ENCODE measurements at places on chromosomes 7 and 10.

DNA sequence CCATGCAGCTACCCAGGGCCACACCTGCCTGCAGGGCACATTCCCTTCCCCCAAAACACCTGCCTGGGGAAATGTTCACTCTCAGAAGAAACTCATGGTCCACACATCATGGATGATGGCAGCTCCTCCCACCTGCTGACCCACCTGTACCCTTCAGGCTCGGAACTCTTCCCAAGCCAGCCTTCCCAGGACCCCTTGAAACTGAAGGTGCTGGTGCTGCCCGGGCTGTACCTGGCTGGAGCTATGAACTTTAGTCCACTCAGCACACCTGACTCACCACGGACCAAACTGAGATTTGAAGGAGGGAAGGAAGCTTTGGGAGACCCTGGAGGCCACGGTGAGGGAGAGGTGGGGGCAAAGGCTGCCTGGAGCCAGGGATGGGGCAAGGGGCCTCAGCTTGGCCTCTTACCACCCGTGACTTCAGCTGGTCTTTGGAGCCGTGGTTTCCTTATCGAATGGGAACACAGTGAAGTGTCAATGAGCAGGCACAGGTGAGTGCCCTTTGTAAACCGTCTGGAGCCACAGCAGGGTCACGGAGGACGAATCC, 30.1 kb upstream of the INPP5A start:
- DNase-seq: no peak

DNA sequence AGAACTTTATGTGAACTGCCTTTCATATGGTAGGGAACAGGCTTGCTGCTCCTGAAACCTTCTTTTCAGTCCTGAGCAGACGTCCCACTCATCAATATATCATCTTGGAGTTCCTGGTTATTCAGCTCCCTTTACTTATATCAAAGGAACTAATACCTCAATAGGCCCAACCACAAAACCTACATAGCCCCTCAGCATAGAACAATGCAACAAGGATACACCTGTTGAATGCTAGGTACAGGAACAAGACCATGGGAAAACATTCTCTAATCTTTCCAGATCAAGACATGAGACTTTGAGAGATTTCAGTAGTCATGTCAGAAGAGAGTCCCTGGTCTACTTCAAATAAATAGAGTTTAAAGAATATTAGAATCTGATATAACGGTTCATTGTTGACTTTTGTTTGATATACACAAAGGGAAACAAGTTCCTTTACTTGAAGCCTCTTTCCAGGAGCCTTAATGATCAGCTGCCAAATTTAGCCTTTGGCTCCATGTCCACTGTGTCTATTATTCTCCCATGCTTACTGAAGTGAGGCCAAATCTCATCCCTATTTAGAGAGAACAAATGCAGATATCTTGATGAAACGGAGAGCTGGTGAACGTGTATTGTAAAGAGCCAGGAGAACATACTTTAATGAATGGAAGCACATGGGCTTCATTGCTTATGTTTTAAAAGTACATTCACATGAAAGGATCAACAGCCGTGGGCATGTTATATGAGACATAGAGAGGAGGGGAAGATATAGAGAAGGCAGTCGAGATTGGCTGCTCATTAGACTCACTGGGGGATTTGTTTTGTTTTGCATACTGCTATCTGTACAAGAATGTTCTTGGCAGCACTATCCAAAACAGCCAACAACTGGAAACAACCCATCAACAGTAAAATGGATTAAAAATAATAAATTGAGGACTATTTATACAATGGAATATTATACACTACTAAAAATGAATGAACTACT, 9.5 kb downstream of the RHOBTB1 start:
- no peak for DNase-seq

DNA sequence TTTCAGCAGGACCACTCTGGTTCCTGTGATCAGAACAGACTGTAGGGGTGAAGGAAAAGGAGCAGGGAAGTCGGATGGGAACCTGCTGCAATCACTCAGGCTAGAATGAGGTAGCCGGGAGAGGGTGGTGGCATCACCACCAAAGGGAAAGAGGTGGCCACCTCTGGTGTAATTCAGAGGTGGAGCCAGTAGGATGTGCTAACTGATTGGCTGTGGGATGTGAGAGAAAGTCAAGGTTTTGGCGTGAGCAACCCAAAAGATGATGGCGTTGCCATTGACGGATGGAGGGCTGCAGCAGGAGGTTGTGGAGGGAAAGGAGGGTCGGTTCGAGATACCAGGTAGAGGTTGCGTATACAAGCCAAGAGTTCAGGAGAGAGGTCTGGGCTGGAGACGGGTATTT, 7.4 kb upstream of the VSIR start:
- DNase-seq: no peak

DNA sequence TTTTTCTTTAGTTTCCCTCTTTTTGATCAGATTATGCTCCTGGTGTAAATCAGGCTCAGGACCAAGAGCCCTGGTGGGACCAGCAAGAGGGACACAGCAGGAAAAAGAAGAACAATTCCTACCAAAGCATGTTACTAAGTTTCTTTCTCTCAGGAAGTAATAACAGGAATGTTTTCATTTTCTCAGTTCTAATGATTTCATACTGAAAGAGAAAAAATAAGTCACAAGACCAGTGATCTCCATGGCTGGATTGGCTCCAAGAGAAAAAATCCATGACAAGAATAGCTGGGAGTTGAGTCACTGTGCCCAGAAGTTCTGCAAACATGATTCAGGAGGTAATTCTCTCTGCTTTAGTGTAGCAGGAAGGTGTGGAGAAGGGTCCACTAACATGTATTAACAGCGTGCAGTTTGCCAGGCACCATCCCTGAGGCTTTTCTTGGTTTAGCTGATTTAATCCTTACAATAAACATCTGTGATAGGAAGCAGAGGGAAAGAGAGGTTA, 23.8 kb upstream of the IFIT2 start:
- peak; percentile 97 for DNase-seq

- no peak for DNase-seq
Measured at GRCh38 chr7:151000897-151001495, 10.2 kb downstream of the NOS3 start.

- DNase-seq: peak; percentile 30
Measured at GRCh38 chr10:28595613-28596012, 62.7 kb downstream of the WAC start.

GRCh38 chr7:71560354-71560995, 428.5 kb downstream of the GALNT17 start:
- DNase-seq: no peak

DNA sequence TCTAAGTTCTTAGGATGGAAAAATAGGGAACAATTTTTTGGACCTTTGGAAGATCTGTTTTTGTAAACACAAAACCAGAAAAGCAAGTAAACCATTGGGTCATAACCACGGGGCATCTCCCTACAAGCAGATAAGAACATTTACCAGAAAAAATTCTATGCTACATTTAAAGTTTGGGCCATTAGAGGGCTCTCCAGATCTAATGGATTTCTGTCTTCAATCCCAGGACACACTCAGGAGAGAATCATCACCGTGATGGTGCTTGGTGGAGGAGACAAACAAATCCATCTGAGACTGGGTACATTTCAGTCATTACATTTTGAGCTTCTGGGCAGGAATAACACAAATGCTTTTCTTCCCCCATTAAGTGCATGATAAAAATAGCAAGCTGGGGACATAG, 178.4 kb upstream of the TARP start:
- peak; percentile 62 for DNase-seq

DNA sequence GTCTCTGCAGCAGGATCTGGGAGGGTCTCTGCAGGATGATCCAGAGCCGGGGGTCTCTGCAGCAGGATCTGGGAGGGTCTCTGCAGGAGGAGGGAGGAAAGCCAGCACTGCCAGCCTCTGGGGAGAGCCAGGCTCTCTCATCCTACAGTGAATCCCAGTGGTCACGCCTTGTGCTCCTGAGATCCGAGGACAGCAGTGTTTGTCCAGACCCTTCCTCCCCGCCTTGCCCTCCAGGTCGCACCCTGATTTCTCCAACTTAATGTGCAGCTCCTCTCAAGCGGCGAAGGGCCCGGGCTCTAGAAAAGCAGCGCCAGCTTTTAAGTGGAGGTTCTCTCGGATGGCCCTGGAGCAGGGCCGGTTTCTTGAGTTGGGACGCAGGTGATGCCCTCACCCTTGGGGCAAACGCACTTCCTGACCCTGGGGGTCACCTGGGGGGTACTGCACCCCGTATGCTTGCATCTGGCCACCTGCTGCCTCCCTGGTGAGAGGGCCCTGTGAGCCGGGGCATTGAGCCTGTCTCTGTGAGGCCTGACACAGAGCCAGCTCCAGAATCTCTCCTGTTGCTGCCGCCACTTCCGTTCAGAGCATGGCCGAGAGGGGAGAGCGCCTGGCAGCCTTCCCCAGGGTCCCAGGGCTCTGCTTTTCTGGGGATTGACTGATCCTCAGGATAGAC, 111.6 kb downstream of the ACTR3B start:
- no peak for DNase-seq

DNA sequence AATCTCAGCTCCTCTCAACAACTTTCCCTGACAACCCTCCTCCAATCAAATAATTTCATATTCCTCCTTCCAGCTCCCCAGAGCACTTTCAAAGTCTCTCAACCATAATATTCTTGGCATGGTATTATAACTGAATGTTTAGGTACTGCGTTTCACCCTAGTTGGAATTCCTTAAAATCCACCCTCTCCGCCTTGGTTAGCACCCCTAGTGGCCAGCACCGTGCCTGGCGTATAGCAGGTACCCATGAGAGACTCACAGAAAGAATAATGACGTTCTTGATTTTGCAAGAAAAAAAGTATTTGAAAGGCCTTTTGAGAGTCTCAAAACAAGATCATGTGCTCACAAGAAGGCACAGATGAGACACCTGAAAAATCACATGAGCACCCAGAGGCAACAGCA, 50.9 kb downstream of the GLI3 start:
- DNase-seq: no peak

DNA sequence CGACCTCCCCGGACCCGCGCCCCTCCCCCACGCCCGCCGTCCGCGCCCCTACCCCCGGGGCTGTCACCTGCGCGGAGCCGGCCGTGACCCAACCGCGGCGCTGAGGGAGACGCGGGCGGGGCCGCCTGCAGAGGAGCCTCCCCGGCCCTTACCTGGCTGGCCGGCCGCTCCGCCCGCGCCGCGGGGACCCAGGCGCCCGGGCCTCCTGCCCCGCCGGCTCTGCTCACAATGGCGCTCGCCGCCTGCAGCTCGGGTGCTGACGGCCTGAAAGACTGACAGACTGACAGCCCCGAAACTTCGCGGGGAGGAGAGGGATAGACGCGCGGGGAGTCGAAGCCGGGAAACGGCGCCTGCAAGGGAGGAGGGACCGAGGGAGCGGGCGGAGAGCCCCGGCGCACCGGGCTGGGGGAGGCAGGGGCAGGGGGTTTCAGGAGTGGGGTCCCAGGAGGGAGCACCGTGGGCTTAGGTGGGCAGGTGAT, 393 bp downstream of the ZNF467 start:
- no peak for DNase-seq

DNA sequence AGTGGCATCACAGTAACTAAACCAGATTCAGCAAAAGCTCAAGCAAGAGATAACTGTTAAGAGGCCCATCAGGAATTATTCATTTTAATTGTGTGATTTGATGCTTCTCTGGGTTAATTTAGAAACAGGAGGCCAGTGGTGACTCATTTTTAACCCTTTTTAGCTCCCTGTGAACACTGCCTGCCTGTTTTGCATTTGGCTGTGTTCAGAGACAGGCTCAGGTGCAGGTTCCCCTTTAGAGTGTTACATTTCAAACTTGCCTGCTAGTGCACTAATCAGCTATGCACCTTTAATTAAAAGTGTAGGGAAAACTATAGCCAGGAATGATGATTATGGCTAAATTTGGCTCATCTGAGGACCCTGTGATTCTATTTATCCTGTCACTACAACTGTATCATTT, 6.5 kb downstream of the STAMBPL1 start:
- no peak for DNase-seq

GRCh38 chr10:24723386-24723787, 300 bp downstream of the ARHGAP21 start:
- DNase-seq: peak; percentile 57

GRCh38 chr7:21361413-21362125, 66.3 kb upstream of the SP4 start:
- DNase-seq: no peak

DNA sequence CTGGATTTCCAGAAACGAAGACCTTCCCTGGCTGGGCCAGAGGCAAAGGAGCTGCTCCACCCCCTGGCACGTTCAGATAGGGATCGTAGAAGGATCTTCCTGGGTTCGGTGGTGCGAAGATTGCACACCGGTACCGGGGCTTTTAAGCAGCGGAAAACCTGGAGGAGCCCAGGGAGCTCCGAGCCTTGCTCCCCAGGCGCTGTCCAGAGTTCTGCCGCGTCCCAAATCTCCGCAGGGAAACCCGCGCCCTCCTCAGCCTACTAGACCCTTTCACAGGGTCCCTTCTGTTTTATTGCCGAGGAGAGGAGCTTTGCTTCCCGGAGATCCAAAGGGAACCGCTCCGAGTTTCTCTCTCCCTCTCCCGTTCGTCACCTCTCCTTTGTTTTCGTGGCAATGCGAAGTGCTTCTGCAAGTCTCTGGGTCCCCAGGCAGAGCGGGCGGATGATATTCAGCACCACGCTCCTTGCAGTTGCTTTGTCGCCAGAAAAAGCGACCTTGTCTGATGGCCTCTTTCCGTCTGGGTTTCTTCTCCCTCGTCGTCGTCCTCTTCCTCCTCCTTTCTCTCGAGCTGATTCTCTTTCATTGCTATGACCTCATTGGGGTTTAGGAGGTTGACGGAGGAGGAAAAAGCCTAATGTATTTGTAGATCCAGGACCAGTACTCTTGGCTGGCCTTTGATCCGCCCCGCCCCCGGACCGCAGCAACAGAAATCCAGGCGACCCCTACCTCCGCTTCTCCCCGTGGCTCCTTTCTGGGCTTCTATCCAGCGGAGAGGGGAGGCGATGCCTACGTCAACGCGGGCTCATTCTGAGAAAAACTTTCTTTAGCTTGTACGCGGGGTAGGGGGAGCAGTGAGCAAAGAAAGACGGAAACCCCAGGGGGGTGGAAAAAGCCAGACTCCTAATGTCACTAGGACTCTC, at the start of gene TMEM196:
TMEM196 (minus strand) TSS at position 777 of the 920 bp plus-strand sequence. CDS start 921 bp downstream, outside the sequence.
- DNase-seq: peak; percentile 29

DNA sequence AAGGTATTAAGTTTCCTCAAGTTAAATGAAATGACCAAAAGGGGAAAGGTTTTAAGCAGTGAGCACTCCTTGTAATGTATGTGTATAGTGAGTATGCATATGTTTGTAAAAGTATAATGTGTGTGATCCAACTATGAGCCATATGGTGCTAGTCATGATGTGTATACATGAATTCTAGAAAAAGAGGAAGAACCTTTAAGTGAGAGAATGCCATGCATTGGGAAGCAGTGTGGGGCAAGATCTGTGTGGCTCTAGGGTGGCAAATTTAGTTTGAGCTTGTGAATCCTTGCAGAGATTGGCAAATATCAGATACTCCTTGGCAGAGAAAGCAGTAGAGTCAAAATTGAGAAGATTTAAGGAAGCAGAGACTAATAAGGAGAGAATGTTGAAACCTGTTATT, 435.0 kb downstream of the AUTS2 start:
- no peak for DNase-seq

DNA sequence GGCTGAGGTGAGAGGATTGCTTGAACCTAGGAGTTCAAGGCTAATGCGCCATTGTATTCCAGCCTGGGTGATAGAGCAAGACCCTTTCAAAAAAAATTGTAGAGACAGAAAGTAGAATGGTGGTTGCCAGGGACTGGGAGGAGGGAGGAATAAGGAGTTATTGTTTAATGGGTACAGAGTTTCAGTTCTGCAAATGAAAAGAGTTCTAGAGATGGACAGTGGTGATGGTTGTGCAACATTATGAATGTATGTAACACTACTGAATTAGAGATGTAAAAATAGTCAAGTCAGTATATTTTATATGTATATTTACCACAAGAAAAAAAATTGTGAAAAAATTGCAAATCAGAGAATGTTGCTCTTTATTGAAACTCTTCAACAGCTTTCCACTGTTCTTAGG, 266.5 kb upstream of the NPY start:
- no peak for DNase-seq

GRCh38 chr10:21891439-21891838, 112.1 kb downstream of the DNAJC1 start:
- DNase-seq: no peak

- DNase-seq: no peak
Measured at GRCh38 chr10:4867520-4868356, 41.7 kb downstream of the AKR1E2 start.

Measured in foreskin fibroblast (primary cell).